Mesenteric fat pad (tissue), 1 donor: ENCODE measurements at places on chromosomes 16 and 17.

GRCh38 chr17:62662855-62663254 is 35.4 kb downstream of the MRC2 start:
- DNase-seq = no peak

GRCh38 chr17:82751171-82751570 is 694 bp upstream of the TBCD start:
- DNase-seq = no peak

DNA sequence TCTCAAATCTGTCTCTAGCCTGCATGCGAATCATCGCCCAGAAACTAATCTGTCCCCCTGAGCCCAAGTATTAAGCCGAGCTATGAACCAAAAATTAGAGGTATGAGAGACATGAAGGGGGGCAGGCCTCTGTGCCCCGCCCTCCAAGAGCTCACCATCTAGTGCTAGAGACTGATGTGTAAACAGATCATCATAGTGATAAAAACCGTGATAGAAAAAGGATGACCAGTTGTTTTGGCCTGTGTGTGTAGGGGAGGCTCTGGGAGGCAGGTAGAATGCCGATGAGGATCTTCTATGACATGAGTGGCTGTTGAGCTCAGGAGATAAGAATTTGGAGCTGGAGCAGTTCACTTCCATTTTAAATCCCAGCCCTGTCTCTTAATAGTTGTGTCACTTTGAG is 89.1 kb upstream of the TBX2 start:
- no peak for DNase-seq

DNA sequence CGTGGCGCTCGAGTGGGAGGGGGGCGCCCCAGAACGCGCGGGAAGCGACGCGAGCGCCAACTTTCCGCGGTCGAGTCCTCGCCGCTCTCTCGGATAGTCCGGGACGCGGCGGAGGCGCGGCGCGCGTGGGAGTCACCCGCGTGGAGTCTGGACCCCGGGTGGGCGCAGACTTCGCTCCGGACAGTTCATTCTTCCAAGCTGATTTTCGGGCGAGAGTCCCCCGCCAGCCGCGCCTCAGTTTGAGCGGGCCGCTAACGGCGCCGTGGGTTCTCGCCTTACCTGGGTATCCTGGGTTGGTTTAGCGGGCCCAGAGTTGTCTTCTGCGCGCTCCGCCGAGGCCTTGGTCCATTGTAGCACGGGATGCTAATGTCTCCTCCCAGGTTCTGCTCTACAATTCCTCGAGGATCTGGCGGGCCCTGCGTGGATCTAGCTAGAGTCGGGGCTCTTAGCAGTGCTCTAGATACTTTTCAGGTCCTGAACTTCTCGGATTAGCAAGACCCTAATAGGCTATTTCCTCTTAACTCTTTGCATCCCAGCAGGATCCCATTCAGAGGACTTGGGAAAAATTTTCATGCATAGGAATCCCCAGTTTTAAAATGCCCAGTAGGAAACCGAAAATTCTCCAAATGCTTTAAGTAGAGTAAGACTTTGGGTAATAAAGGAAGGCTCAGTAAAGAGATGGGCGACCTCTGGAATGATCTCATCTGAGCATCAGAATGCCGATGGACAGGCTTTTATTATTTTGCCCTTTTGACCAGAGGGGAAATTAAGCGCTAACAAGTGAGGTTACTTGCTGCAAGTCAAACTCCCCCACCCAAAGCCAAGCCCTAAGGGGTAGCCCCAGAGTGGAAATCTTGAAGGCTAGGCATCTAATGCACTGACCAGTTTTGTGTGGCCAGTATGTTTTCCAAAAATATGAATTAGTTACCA is 537 bp upstream of the GJC1 start:
- peak; percentile 89 for DNase-seq

DNA sequence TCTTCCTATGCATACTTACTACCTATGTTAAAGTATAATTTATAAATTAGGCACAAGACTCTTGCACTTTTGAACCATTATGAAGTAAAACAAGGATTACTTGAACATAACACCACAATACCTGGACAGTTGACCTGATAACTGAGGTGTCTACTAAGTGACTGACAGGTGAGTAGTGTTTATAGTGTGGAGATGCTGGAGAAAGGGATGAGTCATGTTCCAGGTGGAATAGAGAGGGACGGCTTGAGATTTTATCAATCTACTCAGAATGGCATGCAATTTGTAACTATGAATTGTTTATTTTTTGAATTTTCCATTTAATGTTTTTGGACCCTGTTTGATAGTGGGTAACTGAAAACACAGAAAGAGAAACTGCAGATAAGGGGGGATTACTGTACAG is 287.6 kb downstream of the MAP2K6 start:
- DNase-seq = no peak

DNA sequence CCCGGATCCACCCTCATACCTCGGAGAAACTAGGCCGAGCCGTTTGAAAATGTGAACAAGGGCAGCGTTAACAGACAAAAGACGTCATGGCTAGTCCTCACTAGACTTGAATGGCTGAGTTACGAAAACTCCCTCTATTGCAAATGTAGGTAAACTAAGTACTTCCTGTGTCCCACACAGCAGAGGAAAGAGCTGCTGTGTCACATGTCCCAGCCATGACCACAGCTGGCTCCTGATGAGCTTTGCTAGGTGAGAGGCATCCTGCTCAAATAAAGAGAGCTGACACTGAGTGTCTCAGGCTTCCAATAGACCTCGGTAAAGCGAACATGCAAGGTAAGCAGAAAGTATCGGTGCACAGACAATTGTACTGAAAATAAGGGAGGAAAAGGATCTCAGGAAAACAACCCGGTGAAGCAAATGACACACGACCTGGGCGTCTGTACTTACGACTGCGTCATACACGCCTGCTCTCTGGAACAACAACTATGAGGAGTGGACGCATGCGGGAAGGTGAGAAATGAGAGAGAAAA is 26.0 kb downstream of the TMEM204 start:
- DNase-seq = no peak

GRCh38 chr17:50686494-50687199 is 21.1 kb downstream of the ANKRD40 start:
- no peak for DNase-seq

DNA sequence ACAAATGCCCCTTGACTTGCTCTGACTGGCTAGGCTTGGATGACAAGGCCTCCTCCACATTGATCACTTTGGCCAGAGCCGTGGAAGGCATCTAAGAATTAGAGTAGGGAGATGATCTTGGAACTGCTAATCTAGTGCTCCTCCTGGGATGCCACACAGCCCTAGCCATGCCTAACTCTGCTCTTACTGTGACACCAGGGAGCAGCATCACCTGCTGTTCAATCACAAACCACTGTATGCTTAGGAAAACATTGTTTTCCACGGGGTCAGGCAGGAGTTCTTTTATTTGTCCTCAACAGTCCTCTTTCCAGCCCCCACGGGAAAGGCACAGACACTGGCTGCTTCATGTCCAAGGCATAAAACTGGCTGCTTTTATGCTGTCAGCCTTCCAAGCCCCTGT is 46.3 kb downstream of the C16orf78 start:
- DNase-seq = no peak

- no peak for DNase-seq
These were observed 7.6 kb downstream of the CBX8 start for GRCh38 chr17:79788989-79789942.

DNA sequence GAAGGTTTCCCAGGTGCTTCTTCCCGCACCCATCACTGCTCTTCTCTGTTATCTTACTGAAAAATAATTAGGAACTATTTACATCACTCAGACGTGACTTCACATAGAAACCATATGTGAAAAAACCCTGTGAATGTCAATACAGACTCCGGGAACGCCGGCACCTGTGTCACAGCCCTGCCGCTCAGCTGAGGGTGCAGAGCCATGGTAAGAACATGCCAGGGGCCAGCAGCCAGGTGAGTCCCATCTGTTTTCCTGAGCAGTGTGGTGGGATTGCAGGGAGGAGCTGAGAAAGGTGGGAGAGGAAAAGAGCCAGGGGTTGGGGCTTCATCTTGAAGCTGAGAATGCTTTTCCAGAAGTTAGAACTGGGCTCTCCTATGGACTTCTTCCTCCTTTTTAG is 13.7 kb downstream of the FOXF1 start:
- DNase-seq = no peak

DNA sequence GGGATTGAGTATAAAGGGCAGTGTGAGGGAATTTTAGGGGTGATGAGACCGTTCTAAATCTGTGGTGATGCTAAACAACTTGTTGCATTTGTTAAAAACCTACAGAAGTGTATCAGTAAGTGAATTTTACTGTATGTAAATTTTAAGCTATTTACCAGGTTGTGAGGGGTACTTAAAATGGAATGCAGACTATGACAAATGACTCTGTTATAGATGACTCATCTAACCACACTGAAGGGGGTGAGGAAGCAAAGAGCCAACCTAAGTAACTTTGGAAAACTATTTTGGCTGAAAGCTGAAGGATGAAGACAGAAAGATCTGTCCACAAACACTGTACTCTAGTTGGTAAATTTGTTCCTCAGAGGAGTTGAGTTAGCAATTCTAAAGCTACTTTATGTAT is 5.3 kb upstream of the MKS1 start:
- no peak for DNase-seq

GRCh38 chr17:62625184-62625869 is 2.1 kb upstream of the MRC2 start:
- DNase-seq = no peak

- DNase-seq = peak; percentile 79
These were observed 10.2 kb upstream of the NFATC3 start for GRCh38 chr16:68074850-68075555.

DNA sequence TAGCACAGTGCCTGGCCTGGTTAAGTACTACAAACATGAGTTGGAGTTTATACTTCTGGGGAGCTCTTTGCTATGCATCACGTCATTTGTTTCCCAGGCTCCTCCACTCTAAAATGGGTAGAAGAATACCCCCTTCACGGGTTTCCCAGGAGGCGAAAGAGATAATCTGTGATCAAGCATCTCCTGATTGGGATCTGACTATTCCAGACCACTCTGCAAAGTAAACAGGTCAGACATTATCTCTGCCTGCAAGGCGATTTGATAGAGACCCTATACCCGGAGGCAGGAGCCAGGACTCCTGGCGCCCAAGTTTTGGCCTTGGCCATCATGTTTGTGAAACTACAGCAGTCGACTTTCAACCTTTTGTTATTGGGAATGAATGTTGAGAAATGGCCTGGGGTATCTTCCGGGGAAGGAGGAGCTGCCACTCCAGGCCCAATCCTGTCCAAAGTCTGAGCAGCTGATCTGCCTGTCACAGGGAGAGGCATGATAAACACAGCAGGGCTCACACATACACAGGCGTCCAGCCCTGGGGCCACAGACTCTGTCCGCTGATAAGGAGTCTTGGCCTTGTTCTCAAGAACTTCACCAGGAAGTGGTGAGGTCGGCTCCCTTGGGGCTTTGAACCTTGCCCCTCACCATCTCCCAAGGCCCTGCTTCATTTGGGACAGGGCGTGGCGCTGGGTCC is 199.9 kb downstream of the MAF start:
- DNase-seq = no peak

DNA sequence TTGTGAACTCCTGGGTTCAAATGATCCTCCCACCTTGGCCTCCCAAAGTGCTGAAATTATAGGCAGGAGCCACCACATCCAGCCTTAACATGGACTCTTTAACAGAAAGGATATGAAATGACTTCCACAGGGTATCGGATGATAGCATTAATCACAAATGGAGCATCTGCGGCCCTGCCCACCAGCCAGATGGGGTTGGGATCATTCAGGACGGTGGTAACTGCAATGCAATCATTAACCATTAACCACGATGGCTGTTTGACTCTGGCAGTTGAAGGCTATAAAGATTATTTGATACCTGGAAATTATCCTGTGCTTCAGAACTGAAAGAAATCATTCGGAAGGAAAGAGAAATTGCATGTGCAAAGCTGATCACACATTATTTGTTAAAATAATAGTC is 5.3 kb upstream of the CHST5 start:
- no peak for DNase-seq

- DNase-seq = no peak
These were observed 385.1 kb downstream of the WWOX start for GRCh38 chr16:78484509-78485058.

DNA sequence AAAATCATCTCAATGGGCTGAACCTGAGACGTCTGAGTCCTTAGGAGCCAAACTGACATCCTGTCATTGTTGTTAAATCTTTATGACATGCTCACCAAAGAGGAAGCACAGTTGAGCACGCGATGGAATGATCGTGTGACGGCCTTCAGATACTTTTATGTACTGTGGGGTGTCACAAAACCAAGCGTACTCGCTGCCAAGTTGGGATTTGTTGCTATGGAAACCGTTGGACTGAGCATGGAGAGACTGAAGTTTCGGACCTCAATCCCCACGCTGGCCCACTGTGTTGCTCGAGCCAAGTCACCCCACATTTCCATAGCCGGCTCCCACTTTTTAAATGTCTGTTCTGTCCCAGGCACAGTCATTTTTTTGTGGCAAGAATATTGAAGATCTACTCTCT is 222.8 kb upstream of the SDK2 start:
- DNase-seq = no peak

GRCh38 chr17:37827905-37828650 is 83.2 kb upstream of the HNF1B start:
- no peak for DNase-seq

DNA sequence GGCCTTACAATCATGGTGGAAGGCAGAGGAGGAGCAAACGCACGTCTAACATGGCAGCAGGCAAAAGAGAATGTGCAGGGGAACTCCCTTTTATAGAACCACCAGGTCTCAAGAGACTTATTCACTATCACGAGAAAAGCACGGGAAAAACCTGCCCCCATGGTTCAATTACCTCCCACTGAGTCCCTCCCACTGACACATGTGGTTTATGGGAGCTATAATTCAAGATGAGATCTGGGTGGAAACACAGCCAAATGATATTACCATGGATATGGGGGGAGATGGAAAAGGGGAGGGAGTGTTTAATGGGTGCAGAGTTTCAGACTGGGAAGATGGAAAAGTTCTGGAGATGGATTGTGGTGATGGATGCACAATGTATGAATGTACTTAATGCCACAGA is 23.0 kb downstream of the TEKT5 start:
- DNase-seq = no peak

GRCh38 chr17:979212-979538 is 401 bp downstream of the NXN start:
- no peak for DNase-seq

DNA sequence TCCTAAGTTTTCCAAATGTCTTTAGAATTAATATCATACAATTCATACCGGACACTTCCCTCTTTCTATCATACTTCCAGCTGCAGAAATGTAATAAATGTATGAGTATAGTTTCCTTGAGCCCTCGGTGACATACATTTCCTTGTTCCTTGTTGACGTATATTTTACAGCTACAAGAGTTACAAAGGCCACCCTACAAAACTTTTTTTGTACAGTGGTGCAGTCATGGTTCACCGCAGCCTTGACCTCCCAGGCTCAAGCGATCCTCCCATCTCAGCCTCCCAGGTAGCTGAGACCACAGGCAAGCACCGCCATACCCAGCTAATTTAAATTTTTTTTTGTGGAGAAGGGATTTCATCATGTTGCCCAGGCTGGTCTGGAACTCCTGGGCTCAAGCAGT is 7.2 kb upstream of the DUS1L start:
- no peak for DNase-seq

- DNase-seq = no peak
These were observed 24.5 kb downstream of the STXBP4 start for GRCh38 chr17:54992797-54993639.

- no peak for DNase-seq
These were observed 10.8 kb downstream of the C16orf90 start for GRCh38 chr16:3484318-3485096.
